Omental fat pad (tissue), 4 donors: ENCODE measurements at places on chromosomes 4 and X.

- DNase-seq: no peak
These were observed 7.3 kb upstream of the DHRSX start for GRCh38 chrX:2507904-2508627.

DNA sequence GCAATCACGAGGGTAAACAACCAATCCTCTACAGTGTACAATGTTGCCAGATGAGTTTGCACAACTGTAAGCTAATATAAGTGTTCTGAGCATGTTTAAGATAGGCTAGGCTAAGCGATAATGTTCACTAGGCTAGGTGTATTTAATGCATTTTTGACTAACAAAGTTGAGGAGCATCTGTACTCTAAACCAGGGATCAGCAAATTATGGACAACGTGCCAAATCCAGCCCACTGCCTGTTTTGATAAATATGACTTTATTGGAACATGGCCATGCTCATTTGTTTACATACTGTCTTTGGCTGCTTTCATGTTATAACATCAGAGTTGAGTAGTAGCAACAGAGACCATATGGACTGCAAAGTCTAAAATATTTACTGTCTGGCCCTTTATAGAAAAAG, 46.3 kb upstream of the ARHGEF6 start:
- no peak for DNase-seq

DNA sequence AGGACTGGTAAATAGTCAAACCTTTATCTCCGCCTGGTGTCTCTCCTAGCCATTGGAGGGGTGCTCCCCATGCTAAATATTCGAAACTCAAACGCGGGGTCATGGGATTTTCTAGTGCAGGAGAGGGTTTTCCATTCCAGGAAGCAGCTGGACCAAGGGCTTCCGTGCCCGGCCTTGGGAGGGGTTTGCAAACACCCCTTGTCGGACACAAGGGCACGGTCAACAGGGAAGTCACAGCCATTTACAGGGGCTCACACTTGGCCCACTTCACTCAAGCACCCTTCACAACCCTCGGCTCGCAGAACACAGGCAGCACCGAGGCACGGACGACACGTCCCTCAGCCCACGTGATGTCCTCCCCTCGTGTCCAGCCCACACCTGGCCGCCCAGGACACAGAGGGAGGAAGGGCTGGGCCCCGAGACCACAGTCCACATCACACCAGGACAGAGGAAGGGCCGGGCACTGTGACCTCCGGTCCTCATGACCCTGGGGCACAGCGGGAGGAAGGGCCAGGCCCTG, 10.3 kb upstream of the PLCXD1 start:
- no peak for DNase-seq

GRCh38 chr4:1376391-1376840, 29.4 kb downstream of the UVSSA start:
- no peak for DNase-seq

DNA sequence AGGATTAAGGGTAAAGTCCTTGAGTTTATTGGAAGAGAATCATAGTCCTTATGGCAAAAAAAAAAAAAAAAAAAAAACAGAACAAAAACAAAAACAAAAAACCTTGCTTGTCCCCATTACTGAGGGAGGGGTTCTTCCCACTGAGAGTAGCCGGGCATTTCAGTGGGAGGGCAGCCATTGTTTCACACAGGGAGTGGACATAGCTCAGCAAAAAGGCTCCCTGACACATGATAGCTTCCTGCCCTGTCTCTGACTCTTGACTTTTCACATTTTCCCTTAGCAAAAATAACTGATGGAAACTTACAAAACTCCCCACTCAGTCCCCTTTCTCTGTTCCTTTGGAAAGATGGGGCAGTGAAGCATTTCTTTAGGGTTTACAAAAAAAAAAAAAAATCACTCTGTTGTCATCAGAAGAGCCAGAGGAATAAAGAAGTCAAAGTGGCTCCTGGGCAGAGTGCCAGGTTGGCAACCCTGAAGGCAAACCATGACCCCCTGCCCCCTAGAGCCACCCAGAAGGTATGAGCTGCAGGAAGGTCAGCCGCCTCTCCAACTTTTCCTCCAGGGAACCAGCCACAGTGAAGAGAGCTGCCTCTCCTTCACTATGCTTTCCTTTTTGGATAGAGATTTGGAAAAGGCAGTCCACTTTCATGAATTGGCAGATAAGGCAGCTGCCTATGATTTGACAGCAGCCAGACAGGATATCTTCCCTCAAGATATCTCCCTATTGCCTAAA, 170.6 kb downstream of the KDR start:
- DNase-seq: no peak

DNA sequence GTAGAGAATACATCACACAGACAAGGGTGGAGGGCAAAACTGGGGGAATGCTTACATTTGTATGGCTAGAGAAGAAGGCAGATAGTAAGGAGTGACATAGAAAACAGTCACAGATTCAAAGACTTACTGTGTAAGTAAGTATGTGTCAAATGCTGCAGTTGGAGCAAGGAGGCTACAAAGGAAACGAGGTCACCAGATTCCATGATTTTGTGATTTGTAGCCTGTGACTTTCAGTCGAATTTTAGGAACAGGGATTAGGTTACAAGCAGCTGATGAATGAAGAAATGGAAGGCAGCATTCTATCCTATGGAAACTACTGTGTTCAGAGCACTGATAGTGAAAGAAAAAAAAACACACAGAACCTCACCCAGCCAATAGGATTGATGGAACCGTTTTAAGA, 407.9 kb downstream of the IL15 start:
- DNase-seq: no peak

- DNase-seq: no peak
These were observed 62.3 kb upstream of the TLL1 start for GRCh38 chr4:165810726-165811125.

DNA sequence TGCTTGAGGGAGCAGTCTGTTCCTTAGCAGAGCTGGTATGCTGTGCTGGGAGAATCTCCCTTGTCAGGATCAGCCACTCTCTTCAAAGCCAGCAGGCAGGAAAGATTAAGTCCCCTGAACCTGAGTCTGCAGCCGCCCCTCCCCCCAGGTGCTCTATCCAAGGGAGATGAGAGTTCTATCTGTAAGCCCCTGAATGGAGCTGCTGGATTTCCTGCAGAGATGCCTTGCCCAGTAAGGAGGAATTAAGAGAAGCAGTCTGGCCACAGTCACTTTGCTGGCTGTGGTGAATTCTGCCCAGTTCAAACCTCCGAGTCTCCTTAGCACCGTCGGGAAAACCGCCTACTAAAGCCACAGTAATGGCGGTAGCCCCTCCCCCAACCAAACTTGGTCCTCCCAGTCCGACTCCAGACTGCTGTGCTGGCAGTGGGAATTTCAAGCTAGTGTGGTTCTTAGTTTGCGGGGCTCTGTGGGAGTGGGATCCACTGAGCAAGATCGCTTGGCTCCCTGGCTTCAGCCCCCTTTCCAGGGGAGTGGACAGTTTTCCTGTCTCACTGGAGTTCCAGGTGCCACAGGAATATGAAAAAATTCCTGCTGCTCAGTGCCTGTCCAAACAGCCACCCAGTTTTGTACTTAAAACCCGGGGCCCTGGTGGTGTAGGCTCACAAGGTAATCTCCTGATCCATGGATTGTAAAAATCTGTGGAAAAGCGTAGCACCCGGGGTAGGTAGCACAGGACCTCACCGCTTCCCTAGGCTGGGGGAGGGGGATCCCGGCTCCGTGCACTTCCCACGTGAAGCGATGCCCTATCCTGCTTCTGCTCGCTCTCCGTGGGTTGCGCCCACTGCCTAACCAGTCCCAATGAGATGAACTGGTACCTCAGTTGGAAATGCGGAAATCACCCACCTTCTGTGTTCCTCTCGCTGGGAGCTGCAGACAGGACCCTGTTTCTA, 38.0 kb downstream of the RAB28 start:
- DNase-seq: no peak

DNA sequence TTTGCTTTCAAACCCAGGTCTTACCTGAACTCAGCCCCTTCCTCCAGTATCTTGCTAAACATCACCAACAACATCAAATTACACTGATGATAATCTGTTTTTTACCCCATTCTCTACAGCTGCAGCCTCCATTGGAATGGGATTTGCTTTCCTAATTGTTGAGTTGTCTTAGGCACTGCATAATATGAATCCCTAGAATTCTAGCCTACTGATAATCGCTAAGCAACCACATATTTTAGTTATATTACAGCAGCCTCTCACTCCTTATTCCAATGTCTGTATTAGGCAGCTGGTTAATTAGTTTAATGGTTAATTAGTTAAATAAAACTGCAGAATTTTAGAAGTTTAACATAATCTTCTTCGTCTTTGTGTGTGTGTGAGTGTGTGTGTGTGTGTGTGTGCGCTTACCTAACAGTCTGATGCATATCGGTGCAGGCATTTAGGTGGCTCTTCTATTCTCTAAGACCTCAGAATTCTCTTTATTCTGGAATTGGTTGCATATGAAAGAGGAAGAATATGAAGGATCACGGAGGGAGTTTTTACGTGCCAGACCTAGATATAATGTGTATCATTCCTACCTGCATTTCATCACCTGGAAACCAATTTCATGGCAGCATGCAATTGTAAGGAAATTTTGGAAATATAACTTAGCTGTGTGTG, 5.3 kb upstream of the COMMD8 start:
- DNase-seq: no peak

DNA sequence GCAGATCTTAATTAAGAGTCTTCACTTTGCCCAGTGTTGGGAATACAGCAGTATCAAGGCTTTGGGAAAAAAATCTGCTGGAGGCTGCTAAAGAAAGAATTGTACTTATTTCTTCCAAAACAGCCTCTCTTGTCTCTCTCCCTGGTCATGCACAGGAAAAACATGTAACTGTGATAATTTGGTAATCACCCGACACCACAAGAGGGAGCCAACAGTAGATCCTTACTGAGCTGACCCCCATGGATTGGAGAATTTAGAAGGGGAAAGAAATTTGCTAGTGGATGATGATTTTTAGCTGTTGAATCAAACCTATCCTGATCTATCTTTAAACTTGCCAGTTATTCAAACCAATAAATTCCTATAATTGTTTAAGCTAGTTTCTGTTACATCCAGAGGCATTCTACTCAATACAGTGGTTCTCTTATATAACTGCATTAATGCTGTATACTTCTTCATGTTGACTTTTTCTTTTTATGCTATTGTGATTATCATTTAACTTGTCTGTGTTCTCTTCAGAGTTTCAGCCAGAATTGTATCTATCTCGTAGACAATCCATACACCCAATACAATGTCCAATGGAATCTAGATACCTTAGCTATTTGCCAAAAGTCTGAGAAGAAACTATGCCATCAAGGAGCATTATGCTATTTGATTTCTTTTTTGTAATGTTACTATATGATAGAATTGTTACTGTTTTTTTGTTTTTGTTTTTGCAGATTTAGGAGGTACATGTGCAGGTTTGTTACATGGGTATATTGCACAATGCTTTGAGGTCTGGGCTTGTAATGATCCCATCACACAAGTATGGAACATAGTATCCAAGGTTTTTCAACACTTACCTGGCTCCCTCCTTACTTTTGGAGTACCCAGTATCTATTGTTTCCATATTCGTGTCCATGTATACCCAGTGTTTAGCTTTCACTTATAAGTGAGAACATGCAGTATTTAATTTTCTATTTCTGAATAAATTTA, 31.3 kb upstream of the ARHGEF38 start:
- no peak for DNase-seq

GRCh38 chr4:85756938-85757337, 282.0 kb downstream of the ARHGAP24 start:
- no peak for DNase-seq

- DNase-seq: no peak
These were observed 23.2 kb downstream of the SMIM43 start for GRCh38 chr4:121741751-121742150.

DNA sequence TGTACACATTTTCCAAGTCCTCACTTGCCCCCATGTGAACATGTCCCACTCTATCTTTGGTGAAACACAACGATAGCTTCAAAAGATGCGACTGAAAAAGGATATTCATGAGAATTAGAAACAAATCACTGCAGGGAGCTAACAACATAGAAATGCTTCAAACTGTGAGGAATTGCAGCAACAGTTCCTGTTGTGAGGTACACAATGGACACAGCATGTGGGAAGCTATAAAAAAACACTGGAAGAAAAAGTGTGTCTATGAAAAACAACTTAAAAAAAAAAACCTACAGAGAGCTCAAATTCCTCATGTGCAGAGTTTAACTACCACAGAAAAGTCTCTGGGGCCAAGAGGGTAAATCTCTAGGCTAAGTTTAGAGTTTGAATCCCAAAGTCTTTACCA, 51.6 kb upstream of the BLTP1 start:
- DNase-seq: no peak

GRCh38 chr4:54685810-54686209, 28.1 kb downstream of the KIT start:
- DNase-seq: no peak

DNA sequence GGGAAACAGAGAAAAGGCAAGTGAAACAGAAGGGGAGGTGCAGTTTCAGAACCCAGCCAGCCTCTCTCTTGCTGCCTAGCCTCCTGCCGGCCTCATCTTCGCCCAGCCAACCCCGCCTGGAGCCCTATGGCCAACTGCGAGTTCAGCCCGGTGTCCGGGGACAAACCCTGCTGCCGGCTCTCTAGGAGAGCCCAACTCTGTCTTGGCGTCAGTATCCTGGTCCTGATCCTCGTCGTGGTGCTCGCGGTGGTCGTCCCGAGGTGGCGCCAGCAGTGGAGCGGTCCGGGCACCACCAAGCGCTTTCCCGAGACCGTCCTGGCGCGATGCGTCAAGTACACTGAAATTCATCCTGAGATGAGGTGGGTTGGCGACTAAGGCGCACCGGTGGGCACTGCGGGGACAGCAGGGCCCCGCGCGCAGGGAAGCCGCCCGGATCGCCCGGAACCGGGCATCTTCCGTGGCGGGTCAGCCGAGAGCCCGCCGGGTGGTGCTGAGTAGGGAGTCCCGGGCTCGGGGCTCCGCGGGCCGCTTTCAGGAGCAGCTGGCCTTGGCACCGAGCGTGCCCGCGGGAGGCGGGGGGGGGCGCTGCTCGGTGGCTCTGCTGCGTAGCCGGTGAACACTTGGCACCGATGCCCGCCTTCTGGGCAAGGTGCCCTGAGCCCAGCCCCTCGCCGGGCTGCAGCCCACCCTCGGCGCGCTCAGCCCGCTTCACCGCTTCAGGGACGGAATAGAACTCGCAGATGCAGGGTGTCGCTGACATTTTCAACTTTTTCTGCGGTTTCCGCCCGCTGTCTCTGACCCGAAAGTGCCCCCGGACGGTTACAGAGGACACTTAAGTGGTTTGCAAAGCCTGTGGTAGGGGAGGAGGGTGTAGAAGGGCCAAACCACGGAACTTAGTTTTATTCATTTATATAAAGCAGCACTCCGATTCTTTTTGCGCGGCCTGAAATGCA, at the start of gene CD38:
Gene CD38, plus strand, starts transcription at position 40 of the 953 bp plus-strand sequence. Its CDS starts 87 bp downstream, at position 127.
- DNase-seq: no peak
